ENCODE measurements at places on chromosomes 4 and X.
A peak's percentile ranks its signal among the peaks of the same experiment; 100 is the strongest.

GRCh38 chrX:114075073-114075673 lies 508.7 kb upstream of the HTR2C start:
- no peak for DNase-seq

DNA sequence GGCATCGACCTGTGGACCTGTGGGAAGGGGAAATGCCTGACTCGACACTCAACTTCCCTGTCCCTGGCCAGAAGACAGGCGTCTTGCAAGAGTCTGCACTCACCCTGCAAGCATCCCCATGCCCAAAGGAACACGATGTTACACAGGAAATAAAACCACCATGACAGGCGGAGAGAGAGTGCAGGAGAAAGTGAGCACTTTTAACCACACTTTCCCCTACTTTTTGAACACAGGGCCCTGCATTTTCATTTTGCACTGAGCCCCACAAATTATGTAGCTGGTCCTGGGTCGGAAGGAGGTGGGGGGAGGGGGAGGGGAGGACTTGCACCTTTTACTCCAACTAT lies 13.8 kb upstream of the MAN2B2 start:
- no peak for DNase-seq

GRCh38 chr4:10186228-10187214 lies 69.9 kb upstream of the WDR1 start:
- DNase-seq, result no peak

DNA sequence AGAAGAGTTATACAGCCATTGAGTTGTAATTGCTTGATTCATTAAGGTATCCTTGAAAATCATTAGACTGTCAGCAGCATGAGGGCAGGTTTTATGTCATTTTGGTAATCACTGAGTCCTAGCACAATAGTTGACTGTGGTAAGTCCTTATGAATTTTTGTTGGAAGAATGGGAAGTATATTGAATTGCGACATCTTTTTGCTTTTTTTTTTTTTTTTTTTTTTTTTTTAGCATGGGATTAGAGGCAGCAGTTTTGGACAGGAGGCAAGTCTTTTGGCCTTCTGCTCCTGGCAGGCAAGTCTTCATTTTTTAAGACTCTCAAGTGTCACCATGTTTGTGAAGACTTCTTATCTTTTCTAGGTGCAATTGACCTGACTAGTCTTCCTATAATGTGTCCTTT lies 29.7 kb downstream of the PRRG1 start:
- DNase-seq, result no peak

GRCh38 chr4:105786748-105787147 lies 78.2 kb downstream of the GSTCD start:
- DNase-seq, result no peak

- DNase-seq, result peak; percentile 10
These were observed 30.4 kb downstream of the ELF4 start for GRCh38 chrX:130079824-130080406.

GRCh38 chrX:154348114-154348531 lies 26.3 kb downstream of the FLNA start:
- DNase-seq, result no peak

GRCh38 chr4:162056990-162057389 lies 106.8 kb downstream of the FSTL5 start:
- DNase-seq, result no peak

DNA sequence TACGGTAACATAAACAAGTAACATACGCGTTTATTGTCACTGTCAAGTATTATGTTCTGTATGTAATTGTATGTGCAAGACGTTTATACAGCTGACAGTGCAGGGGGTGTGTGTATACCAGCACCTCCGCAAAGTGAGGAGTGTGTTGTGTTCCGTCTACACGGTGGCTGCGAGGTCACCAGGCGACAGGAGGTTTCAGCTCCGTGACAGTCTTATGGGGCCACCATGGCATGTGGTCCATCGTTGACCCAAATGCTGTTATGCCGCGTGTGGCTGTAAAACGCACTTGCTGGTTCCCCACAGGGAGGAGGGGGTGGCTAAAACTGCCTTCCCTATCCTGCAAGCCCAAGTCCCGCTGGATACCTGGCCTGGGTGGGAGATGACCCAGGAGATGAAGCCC lies 25.0 kb downstream of the NSG1 start:
- DNase-seq, result no peak

GRCh38 chrX:12315526-12315925 lies 177.3 kb downstream of the FRMPD4 start:
- DNase-seq, result no peak

DNA sequence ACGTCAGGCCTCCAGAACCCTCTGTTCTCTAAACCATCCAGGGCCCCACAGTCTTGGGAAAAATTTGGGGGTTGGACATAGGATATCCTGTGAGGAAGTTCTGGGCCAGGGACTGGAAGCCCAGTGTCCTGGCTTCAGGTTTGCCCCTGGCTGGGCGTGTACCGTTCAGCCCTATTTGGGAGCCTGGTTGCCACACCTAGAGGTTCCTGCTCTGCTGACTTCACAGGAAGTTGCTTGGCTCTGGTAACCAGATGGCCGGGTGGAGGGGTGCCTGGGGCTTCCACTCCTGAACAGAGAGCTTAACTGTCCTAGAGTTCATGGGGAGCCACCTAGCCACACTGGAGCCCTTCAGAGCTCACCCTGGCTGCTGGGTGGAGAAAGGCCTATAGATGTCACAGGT lies 1.1 kb downstream of the TAFAZZIN start:
- DNase-seq, result no peak

DNA sequence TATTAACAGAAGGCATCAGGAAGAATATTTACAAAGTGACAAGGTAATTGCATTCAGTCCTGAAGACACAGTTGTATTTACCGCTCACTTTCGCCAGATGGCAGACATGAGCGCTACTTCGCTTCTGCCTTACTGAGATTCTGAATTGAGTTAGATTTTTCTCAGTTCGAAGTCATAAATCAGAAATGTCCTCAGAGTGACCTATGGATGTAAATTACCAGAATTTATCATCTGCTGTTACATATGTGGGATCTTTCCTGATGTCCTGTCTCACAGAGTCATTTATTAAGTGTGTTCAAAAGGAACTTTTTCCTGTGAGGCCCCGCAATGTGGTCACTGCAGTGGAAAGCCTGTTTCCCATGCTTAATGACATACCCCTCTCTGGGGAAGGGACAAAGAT lies 97.3 kb upstream of the DCLK2 start:
- DNase-seq, result peak; percentile 1

DNA sequence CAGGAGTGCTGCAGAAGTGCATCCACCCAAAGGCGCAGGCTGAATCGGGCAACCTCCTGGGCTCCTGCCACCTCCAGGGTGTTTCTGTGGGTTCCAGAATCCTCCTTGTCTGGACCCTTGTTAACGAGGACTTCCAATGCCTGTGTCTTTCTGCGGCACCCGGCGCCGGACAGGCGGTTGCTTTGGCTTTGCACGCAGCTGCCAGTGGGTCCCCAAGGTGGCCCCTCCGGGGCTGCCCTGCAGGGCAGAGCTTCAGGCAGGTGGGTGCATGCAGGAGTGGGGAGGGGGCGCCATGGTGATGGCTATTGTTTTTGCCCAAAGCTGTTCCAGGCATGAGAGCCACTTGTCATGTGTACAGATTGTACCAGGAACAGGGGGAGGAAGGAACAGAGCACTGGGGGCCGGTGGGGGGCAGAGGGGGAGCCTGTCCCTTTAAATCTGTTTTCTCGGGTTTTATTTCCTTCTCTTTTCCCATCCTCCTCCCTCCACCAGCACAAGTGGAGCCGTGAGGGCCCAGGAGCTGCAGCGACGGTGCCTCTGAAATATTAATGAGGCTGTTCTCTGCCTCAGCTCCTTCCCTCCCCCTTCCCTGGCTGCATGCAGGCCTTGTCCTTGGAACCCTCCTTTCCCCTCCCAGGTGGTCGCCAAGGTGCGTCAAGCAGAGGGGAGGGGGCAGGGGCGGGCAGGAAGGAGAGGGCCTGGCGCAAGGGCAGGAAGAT lies 13.1 kb downstream of the ATP2B3 start:
- peak; percentile 15 for DNase-seq

- peak; percentile 64 for DNase-seq
These were observed 253.2 kb downstream of the SPRY1 start for GRCh38 chr4:123649645-123650391.

- DNase-seq, result no peak
These were observed 74.7 kb upstream of the INTU start for GRCh38 chr4:127558088-127558487.

GRCh38 chr4:106494066-106494465 lies 125.5 kb upstream of the GIMD1 start:
- DNase-seq, result no peak

GRCh38 chrX:110341189-110342035 lies 17.2 kb upstream of the RTL9 start:
- DNase-seq, result no peak

DNA sequence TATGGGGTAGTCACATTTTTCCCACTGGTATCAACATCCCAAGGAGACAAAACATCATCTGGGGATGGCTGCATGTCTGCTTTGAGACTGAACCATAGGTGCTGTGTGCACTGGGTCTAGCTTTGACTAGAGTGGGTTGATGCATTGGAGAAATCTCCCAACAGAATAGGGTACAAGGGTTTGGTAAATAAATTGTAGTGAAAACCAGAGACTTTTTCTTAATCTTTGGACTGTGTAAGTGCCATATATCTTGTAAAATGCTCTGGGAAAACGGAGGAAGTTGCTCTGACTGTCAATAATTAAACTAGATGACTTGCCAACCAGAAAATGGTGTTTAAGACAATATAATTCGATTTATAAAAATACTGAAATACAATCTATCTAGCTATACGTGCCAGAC lies 1064.0 kb upstream of the SLIT2 start:
- DNase-seq, result no peak

DNA sequence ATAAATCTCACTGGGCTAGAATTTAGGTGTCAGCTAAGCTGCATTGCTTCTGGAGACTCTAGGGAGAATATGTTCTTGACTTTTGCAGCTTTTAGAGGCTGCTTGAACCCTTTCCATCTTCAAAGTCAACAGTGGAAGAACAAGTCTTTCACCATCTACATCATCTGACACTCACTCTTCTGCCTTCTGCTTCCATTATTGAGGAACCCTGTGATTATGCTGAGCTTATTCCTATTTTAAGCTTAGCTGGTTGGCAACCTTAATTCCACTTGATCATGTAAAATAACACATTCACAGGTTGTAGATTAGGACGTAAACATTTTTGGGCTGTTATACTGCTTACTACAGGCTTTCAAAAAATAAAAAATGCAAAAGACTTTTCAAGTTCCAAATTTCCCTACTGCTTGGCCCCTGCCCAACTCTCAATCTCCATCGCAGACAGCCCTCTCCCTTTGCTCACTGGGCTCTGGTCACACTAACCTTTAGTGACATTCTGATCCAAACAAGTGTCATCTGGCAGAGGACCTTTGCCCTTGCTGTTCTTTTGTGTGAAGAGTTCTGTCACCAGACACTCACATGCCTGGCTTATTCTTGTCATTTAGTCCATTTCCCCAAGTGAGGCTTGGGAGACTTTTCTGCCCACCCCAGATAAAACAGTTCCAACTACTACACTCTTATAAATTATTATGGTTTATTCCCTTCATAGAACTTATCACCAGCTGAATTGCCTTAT lies 1056.0 kb downstream of the STIM2 start:
- DNase-seq, result no peak

DNA sequence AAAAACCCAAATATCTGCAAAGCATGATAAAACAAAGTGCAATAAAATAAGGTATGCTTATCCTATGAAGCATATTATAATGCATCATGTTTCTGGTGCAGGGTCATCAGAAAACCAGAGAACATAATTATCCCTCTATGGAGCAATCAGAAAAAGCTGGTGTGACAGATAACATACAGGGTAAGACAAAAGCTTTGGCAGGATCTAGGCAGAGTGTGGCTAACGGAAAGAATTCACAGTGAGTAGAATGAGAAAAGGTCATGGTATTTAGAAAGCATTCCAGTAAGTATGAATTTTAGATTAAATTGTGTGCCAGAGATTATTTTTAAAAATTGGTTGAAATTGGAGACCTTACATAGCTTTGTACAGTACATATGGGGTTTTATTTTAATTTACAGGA lies 29.0 kb upstream of the UGT2B4 start:
- DNase-seq, result no peak

GRCh38 chr4:7356667-7357310 lies 77.9 kb downstream of the PSAPL1 start:
- no peak for DNase-seq

DNA sequence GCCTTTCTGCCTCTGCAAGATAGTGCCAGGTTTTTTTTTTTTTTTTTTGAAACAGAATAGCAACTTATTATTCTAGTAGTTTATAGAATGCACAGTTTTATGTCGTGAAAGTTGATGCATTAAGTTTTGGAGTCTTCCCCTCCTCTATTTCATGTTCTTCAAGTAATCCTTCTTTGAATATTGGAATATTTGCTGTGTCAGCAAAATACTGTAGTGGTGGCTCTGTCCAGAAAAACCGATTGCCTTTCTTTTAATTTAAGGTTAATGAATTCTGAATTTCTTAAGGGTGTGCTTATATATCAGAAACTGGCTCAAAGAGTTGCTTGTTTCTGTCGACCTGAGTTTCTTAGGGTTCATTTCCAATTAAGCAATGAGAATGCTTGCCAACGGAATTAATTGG lies 34.8 kb upstream of the TMSB15B start:
- no peak for DNase-seq

- DNase-seq, result no peak
These were observed 223.6 kb downstream of the RAPGEF2 start for GRCh38 chr4:159326480-159326879.

DNA sequence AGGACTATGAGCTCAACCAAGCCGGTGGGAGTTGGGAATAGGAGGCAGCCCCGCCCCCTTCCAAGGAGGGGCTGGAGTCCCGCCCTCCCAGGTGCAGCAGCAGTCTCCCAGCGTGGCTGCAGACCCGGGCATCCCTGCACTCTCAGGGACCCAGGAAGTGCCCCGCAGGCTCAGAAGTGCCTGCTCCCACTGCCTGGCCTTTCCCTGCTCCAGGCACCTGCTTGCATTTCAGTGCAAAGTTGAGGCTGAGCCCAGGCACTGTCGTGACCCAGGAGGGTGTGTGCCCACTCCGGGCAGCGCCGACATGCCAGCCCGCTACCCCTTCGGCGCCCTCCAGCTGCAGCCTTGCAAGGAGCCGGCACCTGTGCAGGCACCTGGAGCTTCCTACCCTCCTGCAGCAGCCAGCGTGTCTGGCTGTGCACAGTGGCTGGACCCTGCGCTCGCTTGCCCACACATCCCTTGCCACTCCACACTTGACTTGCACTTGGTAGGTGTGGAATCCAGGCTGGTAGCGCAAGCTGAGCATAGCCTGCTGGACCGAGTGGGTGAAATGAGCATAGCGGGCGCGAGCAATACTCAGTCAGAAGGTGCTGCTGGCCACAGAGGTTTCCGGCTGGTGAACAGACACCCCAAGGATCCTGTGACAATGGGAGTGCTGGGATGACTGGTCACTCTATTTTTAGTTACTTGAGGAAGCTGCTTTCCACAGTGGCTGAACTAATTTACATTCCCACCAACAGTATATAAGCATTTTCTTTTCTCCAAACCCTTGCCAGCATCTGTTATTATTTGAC lies 236.3 kb downstream of the PCDH10 start:
- no peak for DNase-seq

DNA sequence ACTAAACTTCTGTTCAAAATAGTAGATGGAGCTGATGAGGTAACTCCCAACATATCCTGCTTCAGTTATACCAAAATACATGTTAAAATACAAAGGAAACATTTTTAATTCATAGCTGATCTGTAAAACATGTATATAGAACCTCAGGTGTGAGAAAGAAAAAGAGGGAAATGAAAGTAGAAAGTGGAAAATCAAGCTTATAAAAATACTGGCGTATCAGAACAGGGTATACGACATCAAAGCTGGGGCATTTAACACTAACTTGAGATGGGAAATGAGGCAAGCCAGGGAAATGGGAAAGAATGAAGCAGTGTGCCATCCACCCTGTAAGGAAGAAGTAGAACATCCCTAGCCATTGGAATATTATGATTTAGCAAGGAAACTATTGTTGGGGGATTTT lies 767.5 kb downstream of the DMD start:
- no peak for DNase-seq

- no peak for DNase-seq
These were observed 409.8 kb downstream of the AR start for GRCh38 chrX:67953658-67954057.

Data from NCI-H187 (cell line).